ENCODE measurements at places on chromosomes 2 and 18.

GRCh38 chr18:24354278-24354677 is 43.3 kb downstream of the OSBPL1A start:
- DNase-seq = no peak

DNA sequence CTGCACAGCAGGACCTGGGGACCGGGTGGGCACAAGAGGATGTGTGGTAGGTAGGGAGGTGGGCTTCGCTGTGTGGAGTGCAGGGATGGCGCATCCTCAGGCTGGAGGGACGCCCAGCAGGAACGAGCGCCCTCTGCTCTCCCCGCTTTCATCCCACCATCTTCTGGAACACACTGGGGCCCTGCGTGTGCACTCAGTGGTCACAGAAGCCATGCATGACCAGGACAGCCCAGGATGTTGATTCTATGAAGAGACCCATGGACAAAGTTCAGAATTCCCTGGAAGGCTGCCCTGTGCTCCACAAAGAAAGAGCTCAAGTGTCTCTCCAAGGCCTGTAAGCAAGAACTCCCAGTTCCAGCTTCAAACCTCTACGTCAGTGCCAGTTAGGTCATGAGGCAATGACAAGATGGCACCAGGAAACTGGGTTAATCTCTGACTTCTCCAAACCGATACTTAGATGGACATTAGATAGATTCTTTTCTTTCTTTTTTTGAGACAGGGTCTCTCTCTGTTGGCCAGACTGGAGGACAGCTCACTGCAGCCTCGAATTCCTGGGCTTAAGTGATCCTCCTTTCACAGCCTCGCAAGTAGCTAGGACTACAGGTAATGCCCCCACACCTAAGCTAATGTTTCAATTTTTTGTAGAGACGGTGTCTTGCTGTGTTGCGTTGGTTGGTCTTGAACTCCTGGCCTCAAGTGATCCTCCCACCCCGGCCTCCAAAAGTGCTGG is 3.4 kb downstream of the SLC66A2 start:
- no peak for DNase-seq

DNA sequence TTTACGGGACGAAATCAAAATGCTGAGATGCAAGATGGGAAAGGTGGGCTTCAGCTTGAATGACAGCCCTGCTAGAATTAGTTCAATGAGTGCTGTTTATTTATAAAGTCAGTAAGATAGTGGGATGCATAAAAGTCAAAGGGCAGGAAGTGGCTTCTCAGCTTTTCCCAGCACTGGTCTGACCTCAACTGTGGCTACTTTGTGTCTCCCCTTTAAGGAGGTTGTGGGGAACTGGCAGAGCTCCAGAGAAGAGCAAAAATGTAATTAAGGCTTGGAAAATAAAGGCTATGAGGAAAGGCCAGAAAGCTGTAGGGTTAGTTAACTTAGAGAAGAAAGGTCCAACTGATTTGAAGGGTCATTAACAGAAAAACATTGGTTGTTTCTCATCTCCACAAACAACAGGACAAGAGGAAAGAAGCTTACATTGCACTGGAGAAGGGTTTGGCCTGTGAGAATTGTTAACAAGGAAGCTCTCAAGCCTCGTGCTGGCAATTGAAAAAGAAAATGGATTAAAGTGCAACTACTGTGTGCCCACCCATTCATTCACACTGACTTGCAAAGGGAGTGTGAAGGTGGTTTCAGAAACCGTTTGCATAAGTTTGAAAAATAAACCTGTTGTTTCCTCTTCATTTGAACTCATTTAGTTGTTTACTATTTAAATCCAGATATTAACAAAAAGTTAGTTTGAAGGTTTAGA is 68.8 kb upstream of the CD28 start:
- DNase-seq = no peak

GRCh38 chr2:119333833-119334232 is 32.8 kb downstream of the C2orf76 start:
- DNase-seq = no peak

DNA sequence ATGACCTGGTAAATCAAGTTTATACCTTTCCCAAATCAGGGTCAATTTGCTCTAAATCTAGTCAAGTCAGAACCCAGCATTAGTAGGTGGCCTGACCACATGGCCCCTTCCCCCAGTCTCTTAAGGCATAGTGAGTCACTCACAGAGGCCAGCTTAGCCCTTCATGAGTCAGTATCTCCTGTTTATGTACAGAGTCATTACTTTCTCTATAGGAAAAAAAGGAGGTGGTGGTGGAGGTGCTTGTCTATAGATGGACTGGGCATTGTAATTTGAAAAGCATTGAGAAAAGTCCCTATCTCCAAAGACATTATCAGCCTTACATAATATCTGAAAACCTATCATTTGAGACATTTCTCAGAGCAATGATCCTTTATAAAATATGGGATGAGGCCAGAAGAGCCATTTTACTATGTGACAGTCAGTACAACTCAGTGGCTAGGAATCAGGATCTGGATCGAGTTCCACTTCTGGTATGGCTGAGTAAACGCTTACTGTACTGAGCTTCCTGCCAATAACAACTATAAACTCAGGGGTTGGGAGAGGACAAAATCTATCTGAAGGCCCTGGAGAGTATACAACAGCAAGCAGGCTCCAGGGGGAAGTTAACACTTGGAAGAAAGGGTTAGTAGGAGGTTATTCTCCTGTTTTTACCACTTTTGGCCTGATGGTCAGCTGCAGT is 22.5 kb upstream of the SIGLEC15 start:
- peak; percentile 97 for DNase-seq

GRCh38 chr2:54954705-54955357 is 95.4 kb downstream of the RTN4 start:
- DNase-seq = no peak

DNA sequence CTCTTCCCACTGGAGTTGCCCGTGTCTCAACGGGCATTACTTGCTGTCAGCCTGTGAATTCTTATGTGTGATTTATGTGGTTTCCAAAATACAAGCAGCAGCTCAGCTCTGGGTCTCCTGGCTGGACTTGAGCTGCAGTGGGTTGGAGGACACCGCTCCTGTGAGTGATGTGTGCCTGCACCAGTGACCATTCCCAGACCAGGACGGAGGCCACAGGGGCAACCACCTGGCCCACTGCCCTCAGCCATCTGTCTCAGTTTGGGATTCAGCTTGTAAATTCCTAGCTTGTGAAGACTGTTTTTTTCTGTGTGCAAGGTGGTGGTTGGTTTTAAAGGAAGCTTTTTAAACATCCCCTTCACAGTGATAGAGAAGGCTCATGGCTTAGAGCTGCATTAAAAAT is 261.0 kb downstream of the BCL2 start:
- no peak for DNase-seq

DNA sequence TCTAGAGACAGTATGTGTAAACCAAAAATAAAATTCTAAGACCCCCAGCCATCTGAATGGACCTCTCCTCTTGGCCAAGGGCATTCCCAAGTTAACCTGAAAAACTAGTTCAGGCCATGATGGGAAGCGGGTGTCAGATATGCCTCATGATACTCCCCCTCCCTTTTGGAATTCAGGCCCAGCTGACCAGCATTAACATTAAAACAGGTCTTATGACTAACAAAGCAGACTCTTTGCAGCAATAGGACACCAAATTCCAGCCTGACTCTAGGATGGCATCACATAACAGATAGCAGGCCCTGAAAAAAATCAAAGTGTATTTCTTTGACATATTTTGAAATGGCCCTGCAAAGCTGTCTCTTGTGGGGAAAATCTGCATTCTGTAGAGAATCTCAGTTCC is 73.3 kb upstream of the L3MBTL4 start:
- DNase-seq = no peak

DNA sequence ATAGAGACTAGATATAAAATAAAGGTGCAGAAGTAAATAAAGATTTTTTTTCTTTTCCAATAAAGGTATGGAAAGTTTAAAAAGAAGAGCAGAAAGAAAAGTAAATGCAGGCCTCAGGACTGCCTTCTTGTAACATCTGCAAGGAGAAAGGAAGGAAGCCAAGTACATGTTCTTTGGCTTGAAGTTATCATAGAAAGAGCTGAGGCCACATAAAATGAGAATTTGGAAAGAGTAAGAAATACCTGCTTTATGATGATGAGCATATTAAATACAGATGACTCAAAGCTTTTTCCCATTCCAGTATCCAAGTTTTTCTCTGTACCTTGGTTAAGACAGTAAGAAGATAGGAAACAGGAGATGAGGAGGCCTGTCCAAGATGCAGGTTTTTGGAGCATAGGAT is 25.3 kb upstream of the UBE2E3 start:
- DNase-seq = no peak

- DNase-seq = no peak
Measured at GRCh38 chr2:107258531-107259407, 372.8 kb upstream of the ST6GAL2 start.

DNA sequence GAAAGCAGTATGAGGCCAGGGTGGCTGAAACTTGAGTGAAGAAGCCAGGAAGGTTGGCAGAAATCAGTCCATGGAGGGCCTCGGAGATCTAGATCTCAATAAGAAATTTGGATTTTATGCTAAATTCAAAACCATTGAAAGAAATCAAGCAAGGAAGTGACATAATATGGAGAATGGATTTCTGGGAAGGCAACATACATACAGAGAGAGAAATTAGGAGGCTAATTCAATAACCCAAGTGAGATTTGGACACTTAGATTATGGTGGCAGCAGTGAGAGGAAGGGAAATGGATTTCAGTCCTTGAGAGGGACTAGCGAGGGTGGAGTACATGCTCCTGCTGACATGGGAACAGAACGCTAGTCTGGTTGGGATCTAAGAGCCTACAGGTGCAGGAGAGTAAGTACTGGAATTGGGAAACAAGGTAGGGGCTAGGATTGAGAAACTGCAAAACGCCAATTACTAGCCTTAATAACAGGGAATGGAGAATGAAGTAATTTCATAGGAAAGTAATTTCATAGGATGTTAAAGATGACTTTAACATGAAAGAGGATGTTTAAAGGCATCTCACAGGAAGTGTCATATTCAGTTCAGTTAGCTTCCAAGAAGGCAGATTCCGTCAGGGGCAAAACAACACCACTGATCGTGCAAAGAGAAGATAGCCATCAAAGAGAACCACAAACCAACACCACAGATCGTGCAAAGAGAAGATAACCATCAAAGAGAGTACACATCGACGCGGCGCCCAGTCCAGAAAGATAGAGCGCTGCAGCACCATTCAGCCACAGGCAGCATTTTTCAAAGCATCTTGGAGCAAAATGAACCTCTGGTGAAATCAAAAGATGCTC is 27.2 kb downstream of the CDKL4 start:
- no peak for DNase-seq

GRCh38 chr2:134979221-134979620 is 60.6 kb downstream of the CCNT2 start:
- DNase-seq = no peak

DNA sequence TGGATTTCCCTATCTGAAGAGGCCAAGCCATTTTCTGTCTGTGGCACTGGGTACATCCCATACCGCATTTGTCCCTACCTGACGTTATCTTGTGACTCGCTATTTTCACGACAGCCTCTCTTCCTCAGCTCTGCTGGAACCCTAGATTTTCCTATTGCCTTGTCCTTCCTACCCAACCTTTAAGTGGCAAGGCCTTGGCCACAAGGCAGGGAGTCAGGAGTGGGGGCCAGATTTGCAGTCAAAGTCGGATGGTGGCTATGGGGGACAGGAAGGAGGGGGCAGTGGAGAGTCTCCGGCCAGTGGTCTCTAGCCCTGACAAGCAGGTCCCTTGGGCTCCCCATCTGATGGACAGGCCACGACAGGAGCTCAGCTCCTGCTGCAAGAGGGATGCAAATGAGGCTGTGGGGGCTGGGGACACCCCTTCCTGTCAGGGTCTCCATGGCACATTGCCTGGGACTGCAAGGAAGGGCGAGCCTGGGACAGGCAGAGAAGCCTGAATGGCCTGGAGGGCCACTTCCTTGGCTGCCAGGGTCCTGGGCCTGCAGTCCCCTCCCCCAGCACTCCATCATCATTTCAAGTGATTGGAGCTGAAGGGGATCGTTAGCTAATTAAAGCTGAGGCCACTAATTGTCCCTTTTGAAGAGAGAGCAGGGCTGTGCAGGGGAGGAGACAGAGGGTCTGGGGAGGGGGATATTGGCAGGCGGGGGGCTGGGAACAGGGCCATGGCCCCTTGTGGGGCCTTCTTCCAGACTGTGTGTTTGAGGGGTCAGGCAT is 6.3 kb upstream of the ECEL1 start:
- no peak for DNase-seq

DNA sequence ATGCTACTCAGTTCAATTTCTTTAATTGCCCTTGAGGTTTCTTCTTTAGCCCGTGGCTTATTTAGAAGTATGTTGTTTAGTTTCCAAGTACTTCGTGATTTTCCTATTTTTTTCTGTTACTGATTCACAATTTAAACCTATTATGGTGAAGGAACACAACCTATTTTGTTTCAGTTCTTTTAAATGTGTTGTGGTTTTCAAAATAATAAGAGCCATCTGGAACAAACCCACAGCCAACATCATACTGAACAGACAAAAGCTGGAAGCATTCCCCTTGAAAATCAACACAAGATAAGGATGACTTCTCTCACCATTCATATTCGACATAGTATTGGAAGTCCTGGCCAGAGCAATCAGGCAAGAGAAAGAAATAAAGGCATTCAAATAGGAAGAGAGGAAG is 155.2 kb downstream of the GALNT1 start:
- no peak for DNase-seq

GRCh38 chr2:69811018-69811417 is 18.4 kb upstream of the GMCL1 start:
- no peak for DNase-seq

- no peak for DNase-seq
Measured at GRCh38 chr18:74074668-74075564, 72.7 kb downstream of the FBXO15 start.

DNA sequence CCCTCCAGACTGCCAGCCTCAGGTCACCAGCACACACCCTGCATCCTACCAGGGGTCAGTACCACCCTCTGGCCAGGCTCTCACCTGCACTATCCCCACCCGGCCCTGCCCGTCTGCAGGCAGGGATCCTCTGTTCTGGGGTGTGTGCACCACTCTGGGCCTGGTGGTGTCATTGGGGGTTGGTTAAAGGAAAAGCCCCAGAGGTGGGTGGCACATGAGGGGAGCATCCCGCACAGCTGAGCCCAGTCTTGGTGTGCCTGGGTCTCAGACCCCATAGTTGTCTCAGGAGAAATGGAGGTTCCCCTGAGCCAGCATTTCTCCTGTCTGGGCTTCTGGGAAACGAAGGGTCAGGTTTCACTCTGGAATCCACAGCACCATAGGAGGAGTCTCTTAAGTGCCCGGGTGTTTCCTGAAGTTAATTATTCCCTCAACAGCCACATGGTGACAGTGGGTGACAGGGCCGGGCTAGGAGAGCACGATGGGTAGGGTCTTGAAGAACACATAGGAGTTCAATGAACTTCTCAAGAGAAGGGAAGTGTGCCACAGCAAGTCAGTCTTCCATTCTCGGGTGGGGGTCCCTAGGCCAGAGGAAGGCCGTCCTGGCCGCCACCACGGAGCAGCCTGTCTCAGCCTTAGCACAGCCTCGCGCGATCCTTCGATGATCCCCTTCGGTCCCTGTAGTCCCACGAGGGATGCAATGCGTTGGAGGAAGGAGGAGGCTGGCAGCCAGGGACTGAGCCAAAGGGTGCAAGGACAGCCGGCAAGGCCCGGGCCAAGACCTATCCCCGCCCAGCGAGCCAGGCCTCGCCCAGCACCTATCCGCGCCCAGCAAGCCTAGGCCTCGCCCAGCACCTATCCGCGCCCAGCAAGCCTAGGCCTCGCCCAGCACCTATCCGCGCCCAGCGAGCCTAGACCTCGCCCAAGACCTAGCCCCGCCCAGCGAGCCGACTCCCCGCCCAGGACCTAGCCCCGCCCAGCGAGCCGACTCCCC is 1.1 kb upstream of the FARP2 start:
- DNase-seq = peak; percentile 56

GRCh38 chr2:207054521-207054920 is 111.2 kb downstream of the KLF7 start:
- DNase-seq = peak; percentile 28

- DNase-seq = no peak
Measured at GRCh38 chr2:144629935-144630334, 110.0 kb upstream of the ZEB2 start.

- no peak for DNase-seq
Measured at GRCh38 chr2:100629309-100629708, 66.5 kb downstream of the PDCL3 start.
